ENCODE measurements at places on chromosomes 2 and 18.
A peak's percentile ranks its signal among the peaks of the same experiment; 100 is the strongest.

- DNase-seq, result peak; percentile 53
Observed at GRCh38 chr2:30883184-30883583, 75.9 kb upstream of the CAPN13 start.

- DNase-seq, result peak; percentile 87
Observed at GRCh38 chr2:174846941-174847938, 83.0 kb upstream of the CHRNA1 start.

- DNase-seq, result no peak
Observed at GRCh38 chr2:58131191-58132011, 84.8 kb downstream of the VRK2 start.

DNA sequence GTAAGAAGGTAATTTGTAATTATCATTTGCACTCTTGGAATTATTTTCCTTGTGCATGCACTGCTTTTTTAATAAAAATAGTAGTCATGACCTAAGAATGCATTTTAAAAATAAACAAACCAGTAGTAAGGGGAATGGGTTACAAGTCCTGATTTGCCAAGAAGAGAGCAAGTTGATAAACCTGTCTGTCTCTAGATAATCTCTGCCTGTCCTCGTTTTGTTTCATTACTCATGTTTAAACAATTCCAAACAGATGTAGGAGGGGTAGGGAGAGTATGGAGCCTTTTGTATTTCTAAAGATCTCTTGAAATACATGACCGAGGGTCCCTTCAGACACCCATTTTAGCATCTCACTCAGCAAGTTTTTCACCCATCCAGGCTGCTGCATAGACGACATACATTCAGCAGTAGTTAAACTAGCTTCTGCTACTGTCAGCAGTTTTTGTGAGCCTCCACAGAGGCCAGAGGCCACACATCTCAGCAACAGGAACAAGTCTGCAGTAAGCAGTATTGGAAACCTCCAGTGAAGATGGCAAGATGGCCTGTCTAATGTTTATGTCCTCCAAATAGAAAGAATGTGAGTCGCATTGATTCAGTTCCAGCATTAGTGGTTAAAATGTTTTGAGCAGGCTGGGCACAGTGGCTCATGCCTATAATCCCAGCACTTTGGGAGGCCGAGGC lies 2.3 kb upstream of the EXOC6B start:
- peak; percentile 43 for DNase-seq

- DNase-seq, result no peak
Observed at GRCh38 chr2:3290655-3291054, 87.0 kb downstream of the EIPR1 start.

- DNase-seq, result no peak
Observed at GRCh38 chr18:64219517-64219916, 70.6 kb upstream of the LINC00305 start.
